ENCODE measurements at places on chromosomes 1 and 21.

DNA sequence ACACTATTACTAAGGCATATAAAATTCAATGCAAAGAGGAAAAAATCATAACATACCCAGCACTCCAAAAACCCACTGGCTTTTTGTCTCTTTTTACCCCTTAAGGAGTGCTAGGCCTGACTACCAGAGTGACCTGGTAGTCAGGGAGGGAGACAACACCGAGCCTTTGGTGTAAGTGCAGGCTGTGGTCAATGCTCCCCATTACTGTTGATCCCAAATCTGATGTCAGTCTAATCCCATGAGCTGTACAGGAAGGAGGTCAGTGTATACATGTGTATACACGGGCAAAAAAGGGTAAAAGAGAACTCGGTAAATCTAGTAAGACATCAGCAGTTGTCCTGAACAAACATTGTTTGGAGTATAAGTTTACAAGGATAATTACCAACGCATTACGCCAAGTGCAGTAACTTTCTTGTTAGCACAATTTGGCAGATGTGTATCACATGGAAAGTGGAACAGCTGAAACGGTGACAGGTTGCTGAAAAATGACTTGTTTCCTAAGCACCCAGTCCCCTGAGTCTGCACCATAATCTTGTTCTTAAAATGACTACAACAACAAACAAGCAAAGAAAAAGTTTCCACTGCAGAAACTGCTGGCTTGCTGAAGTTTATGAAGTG, 217.9 kb downstream of the KCNH1 start:
- DNase-seq, result no peak

DNA sequence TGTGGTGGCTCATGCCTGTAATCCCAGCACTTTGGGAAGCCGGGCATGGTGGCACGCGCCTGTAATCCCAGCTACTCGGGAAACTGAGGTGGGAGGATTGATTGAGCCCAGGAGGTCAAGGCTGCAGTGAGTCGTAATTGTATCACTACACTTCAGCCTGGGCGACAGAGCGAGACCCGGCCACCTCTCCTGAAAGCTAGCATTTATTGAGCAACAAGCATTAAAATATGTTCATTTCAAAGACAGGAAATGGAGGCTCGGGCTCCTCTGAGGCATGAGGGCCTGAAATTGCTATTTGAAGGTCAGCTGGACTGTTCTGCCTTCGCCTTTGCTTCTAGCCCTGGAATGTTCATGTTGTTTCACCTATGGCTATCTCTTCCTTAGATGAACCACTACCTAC, 34.5 kb downstream of the SPATA21 start:
- no peak for DNase-seq

DNA sequence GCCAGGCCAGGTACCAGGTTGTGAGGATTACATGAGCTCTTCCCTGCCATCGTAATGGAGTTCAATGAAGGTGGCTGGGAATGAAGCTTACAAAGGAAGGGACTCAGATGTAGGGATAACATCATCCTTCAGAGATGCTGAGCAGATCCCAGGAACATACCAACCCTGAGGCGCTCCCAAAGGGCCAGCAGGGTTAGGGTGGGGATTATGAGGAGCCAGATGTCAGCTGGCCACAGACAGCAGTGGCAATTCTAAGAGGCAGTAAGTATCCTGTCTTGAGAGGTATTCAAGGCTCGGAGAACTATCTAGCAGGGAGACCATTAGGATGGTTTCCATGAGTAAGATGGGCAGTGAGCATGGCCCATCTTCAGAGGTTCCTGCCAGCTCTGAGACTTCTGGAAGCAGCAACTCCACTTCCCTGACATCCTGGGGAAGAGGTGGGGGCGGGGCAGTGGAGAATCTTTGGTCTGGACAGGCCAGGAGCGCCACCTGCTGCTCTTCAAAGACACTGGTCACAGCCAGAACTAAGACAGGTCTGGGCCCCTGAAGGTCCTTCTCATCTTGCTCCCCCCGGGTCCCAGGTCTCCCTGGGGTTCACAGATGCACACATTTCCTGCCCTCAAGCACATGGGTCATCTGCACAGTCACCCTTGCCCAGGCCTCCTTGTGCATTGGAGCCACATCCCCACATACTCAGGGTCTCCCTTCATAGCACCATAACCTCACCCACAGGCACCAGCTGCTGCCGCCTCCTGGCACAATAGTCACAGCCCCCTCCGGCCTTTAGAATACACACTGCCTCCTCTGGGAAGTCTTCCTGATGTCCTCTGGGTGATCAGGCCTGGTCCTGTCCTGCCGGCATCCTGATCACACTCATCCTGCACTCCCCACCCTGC, 2.7 kb upstream of the SDC3 start:
- DNase-seq, result peak; percentile 76

- DNase-seq, result no peak
Measured at GRCh38 chr1:245475961-245476516, 321.3 kb downstream of the KIF26B start.

DNA sequence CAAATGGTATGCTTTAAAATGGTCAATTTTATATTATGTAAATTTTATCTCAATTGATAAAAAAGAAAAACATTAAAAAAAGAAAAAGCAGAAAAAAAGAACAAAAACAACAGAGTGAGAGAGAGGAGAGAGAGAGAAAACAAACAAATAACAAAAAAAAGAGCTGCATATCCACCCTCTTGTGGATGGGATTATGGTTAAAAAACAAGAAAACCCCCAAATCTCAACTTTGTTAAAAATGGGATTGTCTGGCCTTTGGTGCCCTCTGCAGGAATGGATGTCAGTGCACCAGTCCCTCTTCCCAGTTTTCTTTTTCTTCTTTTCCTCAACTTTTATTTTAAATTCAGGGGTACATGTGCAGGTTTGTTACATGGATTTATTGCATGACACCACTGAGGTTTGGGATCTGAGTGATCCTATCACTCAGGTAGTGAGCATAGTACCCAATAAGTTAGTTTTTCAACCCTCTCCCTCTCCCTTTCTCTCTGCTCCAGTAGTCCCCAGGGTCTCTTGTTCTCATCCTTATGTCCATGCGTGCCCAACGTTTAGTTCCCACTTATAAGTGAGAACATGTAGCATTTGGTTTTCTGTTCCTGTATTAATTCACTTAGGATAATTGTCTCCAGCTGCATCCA, 28.1 kb downstream of the RNF187 start:
- no peak for DNase-seq

DNA sequence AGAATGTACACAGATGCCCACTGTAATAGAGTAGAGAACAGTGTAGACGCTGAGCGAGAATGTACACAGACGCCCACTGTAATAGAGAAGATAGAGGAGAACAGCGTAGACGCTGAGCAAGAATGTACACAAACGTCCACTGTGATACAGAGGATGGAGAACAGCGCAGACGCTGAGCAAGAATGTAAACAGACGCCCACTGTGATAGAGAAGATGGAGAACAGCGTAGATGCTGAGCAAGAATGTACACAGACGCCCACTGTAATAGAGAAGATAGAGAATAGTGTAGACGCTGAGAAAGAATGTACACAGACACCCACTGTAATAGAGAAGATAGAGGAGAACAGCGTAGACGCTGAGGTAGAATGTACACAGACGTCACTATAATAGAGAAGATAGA, 306.9 kb downstream of the SMYD3 start:
- DNase-seq, result no peak

DNA sequence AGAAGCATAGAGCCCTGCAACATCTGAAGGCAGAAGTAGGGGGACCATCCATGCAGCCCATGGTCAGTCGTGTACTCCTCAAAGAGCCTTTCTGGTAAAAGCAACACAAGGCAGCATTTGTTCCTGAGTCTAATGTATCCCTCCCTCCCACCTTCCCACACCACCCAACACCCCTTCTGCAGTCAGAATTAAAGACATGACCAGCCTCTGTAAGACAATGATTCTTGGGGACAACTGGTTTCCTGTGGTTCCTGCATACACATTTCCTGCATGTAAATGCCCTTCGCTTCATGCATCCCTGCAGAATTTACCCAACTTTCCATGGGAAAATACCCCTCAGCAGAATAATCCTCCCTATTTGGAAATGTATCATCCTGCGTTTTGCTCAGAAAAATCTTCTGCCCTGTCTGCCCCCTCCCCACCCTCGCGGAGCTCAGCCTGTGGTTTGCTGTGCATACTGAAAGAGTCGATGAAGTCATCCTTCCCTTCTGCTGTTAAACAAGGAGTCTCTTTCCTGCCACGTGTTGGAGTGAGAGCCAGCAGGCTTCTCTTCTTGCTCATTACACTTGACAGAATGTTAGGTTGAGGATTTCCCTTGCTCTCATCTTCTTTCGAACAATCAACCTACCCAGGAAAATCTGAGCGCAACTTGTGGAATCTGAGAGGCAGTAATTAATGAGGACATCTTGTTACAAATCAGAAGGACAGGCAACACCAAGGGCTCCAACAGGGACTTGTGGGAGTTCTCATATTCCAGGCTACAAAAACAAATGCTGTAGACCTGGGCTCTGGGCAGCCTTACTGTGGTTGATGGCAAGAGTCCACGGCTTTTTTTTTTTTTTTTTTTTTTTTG, 4.7 kb downstream of the TNN start:
- DNase-seq, result no peak

GRCh38 chr1:114081437-114082303, 72.0 kb downstream of the SYT6 start:
- DNase-seq, result no peak

DNA sequence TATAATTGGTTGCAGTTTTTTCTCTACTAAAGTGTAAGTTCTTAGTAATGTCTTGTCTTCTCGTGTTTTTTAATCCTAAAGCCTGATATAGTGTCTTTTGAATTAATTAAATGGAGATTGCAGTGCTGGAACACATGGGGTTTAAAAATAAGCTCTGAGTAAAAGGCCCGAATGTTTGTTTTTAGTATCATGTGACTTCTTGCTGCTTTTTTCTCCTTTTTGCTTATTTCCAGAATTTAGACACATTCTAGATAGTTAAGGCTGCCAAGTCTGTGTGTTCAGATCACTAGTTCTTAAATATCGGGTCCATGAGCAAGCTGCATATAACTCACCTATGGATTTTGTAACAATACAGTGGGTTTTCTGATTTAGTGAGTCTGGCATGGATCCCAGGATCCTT, 27.5 kb downstream of the KCTD3 start:
- DNase-seq, result no peak

GRCh38 chr1:62188111-62188510, 6.5 kb upstream of the L1TD1 start:
- DNase-seq, result no peak

GRCh38 chr1:175073061-175073460, 5.4 kb downstream of the TNN start:
- no peak for DNase-seq

GRCh38 chr1:31788138-31788824, 24.1 kb upstream of the ADGRB2 start:
- peak; percentile 74 for DNase-seq

DNA sequence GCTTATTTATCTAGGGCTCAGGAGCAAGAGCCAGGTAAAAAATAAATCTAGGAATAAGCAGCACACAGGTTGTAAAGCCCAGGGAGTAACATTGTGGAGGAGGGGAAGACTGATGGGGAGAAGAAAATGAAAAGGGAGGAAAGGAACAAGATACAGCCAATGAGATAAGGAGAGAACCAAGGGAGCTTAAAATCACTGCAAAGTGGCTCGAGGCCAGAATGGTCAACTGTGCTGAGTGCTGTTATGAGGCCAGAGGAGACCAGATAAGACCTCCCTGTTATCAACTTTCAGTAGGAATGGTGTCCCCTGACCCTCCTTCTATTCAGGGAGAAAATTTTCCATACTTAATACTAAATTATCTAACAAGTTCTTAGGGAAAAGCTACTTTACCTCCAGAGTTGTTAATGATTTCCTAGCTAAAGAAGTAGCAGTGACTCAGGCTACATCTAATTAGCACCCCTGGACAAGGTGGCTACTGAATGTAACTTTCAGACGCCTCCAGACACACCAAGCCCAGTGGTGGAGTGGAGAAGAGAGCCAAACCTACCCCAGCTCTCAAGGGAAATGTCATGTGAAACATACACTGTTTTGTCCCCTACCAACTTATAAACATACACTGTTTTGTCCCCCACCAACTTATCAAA, 25.5 kb downstream of the ENAH start:
- no peak for DNase-seq

GRCh38 chr1:233290396-233291034, 5.0 kb downstream of the PCNX2 start:
- DNase-seq, result no peak

DNA sequence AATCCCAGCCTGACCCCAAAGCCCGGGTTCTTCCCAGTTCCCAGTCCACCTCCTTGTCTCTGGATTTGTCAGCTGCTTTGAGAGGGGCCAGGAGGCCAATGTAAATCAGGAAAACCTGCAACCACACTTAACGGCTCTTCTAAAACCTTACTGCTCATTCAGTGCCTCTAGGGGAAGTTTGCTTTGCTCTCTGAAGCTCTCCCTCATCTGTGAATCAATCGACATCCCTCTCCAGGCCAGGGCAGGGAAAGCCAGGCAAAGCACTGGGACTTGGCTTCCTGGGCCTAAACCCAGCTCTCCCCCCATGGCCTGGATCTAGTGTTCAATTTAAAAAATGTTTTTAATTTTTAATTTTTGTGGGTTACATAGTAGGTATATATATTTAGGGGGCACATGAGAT, 9.3 kb downstream of the NKAIN1 start:
- no peak for DNase-seq

DNA sequence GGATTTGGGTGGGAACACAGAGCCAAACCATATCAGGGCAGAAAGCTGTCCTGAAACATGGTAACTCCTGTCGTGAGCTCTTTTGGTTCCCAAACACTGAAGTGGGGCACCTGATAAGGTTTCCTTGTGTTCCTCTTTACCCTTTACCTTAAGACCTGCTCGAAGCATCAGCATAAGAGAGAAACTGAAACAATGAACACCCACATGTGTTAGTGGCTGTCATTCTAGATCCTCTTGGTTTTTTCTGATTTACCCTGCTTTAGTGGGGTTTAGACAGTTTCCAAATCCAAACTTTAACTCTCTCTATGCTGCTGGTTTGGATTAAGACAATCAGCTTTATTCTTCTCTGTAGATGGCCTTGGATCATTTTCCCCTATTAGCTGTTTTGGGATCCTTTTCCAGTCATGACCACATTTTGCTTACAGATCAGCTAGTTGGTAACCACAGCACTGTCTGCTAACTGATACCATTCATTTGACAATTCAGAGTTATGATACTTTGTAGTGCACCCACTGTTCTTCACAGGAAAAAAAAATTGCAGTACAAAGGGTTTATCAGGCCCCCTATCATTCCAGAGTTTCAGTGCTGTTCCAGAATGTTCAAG, 975 bp upstream of the MNDA start:
- no peak for DNase-seq

DNA sequence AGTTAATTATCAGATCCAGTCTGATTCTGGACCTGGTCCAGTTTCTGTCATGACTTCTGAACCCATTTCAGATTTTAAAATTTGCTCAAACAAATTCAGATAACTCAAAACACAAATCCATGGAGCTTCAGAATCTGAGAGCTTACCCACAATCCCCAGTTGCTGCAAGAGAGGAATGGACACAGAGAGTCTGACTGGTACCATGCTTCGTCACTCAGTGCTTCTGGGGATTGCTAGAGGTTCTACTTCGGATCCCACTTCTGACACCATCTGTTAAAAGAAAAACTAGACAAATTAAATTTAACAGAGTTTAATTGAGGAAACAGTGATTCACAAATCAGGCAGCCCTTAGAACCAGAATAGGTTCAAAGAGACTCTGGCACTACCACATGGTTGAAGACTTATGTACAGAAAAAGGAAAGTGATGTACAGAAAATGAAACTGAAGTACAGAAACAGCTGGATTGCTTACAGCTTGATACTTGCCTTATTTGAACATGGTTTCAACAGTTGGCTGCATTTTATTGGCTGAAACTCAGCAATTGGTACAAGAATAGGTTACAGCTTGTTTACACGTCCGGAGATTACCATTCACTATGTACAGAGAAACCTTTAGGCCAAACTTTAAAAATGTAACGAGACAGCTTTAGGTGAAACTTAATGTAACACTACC, 60.7 kb upstream of the TEKT2 start:
- no peak for DNase-seq

Data from 8988T (cell line).